Activated CD8-positive, alpha-beta memory T cell treated with anti-CD3 and anti-CD28 coated beads for 36 hours (primary cell): ENCODE measurements at places on chromosomes 6 and 20. TPM values are rescaled to one million over a fixed set of nuclear protein-coding genes. Genes with fewer than 3 reads are reported as not detected.

Gene MMP24
- 0.04 TPM for total RNA-seq

Gene PCMTD2
- total RNA-seq: 28.0 TPM

Gene OR2J3
- total RNA-seq: not detected

Gene SNAP91
- total RNA-seq: not detected

Gene HCRTR2
- not detected for total RNA-seq

Gene POM121L2
- not detected for total RNA-seq

Gene OOEP
- total RNA-seq: 0.38 TPM

Gene RXRB
- total RNA-seq: 44.2 TPM

Gene DNAAF9
- total RNA-seq: 2.2 TPM

Gene MRPS18B
- 105 TPM for total RNA-seq

Gene ZSCAN31
- total RNA-seq: 1.5 TPM

Gene C6orf15
- not detected for total RNA-seq

Gene GLP1R
- total RNA-seq: not detected

Gene ZBP1
- 0.10 TPM for total RNA-seq

Gene KCNK16
- total RNA-seq: not detected

Gene PEX3
- 30.9 TPM for total RNA-seq

Gene RWDD2A
- total RNA-seq: 1.6 TPM

Gene SSR1
- total RNA-seq: 160 TPM

Gene HNF4A
- not detected for total RNA-seq

Gene JAG1
- total RNA-seq: 0.15 TPM

Gene ZNF311
- 0.65 TPM for total RNA-seq

Gene NOP56
- total RNA-seq: 887 TPM
